ENCODE measurements at places on chromosomes 3 and 15.

- peak; percentile 16 for DNase-seq
These were observed 784.6 kb upstream of the ALCAM start for GRCh38 chr3:104582092-104582491.

DNA sequence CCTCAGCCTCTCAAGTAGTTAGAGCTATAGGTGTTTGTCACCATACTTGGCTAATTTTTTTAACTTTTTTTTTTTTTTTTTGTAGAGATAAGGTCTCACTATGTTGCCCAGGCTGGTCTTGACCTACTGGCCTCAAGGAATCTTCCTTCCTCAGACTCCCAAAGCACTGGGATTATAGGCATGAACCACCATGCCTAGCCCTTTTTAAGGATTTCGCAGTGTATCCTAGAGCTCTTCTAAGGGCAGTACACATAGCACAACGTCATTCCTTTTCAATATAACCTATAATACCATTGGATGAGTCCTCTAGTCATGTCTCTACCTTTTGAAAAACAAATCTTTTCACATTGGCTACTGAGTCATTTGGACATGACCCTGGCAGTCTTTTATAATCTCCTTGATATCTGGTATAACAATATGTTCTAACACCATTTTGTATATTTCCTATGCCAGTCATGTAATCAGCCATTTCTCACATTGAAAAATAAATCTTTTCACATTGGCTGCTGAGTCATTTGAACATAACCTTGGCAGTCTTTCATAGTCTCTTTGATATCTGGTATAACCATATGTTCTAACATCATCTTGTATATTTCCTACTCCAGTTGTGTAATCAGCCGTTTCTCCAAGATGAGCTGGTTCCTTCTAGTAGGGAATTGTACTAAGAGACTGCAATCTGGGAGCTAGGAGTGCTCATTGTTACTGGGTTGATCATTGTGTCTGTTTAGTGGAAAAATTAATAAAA, 944.7 kb downstream of the MCTP2 start:
- no peak for DNase-seq

DNA sequence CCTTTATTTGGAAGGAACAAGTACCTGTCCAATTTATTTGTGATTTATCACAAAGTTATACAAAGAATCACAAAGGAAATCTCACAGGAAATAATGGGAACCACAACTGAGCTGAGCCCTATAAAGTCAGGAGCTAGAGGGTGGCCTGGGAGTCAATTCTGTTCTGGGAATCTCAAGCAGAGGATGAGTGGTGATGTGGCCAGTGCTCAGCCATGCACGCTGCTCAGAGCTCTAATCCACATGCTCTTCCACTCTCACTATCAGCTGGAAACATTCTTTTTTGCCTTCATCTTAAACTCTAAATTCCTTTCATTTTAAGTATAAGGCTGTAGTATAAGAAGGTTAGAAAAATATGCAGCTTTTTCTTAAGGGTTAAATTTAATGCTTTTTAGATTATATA, 36.6 kb downstream of the UACA start:
- DNase-seq, result no peak

- peak; percentile 90 for DNase-seq
These were observed 75.0 kb downstream of the STARD9 start for GRCh38 chr15:42650208-42651066.

DNA sequence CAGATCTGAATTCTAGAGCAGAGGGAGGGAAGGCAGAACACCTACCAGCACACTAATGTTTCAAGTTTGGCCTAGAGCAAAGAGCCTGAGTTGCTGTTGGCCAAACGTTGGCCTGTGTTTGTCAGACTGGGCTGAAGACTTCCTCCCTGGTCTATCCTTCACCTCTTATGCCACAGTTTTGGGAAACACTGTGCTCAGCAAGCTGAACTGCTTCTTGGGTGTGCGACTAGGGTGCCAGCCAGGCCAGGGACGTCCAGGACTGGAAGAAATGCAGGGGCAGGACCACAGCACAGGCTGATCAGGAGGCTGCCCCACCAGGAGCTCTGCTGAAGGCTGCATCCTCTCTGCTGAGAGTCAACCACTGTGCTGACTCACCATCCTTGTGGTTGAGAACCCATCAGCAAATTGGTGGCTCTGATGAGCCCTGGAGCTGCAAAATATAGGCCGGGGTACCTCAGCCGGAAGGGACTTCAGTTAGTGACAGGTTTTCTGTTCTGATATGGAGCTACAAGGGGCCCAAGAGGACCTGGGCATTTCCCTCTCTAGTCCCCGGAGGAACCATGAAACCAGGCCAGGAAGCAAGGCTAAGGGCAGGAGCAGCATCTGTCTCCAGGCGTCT, 131.6 kb upstream of the RASGRP1 start:
- peak; percentile 88 for DNase-seq

GRCh38 chr3:62355703-62356102, 17.6 kb downstream of the FEZF2 start:
- DNase-seq, result no peak

- peak; percentile 85 for DNase-seq
These were observed 16.4 kb downstream of the CHST13 start for GRCh38 chr3:126540342-126540849.

- no peak for DNase-seq
These were observed 135.6 kb downstream of the KCNMB2 start for GRCh38 chr3:178671791-178672190.

DNA sequence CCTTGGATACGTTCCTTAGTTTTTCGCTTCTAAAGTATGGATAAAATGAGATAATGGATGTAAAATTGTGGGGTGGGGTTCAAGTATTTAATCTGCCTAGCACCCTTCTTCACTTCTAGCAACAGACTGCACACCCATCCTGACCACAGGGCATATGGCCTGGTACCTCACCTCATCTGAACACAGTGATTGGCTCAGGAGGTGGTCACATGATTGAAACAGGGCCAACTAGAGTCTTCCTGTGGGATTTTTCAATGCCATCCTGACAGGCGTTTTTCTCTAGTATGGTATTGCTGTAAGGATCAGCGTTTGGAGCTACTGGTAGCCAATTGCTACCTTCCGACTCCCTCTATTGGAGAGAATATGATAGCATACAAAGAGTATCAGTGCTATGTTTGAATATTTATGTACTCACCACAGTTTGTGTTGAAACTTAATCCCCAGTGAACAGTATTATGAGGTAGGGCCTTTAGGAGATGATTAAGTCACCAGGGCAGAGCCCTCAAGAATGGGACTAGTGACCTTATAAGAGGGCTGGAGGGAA, 172.2 kb downstream of the PPM1L start:
- DNase-seq, result peak; percentile 6

DNA sequence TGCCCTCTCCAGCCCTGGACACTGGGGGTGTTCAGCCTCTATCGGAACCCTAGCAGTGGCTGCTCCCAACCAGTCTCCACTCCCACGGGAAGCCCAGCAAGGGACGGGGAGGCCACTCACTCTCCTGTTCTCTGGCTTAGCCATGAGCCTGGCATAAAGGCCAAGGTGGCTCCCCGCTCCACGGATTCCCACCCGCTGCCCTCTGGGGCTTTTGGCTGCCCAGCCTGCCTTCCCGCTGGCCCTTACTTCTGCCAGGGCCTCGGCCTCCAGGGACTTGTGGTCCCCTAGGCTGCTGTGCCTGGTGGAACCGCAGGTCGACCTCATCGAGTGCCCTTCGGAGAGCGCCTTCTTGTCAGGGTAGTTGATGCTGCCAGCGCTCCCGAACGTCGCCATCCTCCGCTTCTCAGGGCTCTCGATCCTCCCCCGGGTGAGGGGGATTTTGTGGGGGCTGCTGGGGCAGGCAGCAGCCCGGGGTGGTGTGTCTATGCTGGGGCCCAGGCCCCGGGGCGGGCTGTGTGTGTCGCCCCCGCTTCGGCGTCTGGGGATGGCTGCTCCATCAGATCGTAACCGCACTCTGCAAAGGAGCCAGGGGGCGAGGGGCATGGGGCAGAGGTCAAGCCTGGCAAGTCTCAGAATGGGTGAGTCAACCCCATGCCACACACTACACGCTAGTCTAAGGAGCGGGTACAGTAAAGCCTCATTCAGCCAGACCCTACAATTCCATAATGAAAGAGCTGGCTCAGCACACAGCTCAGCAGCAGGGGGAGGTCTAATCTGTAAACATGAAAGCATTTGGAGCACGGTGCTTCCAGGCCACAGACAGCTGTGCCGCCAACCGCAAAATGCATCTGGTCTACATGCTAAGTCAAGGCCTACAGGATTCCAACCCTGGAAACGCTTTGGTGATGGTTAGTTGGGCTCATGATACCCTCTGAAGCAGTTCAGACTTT, 27.3 kb upstream of the RAD18 start:
- no peak for DNase-seq

GRCh38 chr3:37402351-37402750, 228.0 kb upstream of the LRRFIP2 start:
- no peak for DNase-seq

DNA sequence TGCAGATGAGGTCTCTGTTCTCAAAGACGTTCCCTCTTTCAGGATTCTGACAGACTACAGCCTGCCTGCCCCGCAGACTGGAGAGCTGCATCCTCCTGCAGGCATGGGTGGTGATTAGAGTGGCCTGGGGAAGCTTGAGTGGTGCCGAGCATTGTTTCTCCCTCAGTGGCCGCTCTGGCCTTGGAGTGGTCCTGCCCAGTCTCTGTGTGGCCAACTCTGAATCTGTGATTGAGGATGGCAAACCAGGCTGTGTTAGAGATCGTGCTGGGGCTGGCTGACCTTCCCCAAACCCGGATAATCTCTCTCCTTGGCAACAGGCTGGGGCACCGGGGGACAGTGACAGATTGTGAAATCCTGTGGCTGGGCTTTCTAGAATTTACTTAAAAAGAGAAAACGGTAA, 11.0 kb upstream of the ADCY5 start:
- no peak for DNase-seq

GRCh38 chr3:162892921-162893793, 1396.5 kb downstream of the OTOL1 start:
- no peak for DNase-seq

- peak; percentile 37 for DNase-seq
These were observed 58.9 kb upstream of the MUC13 start for GRCh38 chr3:124993466-124993865.

- no peak for DNase-seq
These were observed 40.2 kb downstream of the SUCLG2 start for GRCh38 chr3:67614195-67614594.

DNA sequence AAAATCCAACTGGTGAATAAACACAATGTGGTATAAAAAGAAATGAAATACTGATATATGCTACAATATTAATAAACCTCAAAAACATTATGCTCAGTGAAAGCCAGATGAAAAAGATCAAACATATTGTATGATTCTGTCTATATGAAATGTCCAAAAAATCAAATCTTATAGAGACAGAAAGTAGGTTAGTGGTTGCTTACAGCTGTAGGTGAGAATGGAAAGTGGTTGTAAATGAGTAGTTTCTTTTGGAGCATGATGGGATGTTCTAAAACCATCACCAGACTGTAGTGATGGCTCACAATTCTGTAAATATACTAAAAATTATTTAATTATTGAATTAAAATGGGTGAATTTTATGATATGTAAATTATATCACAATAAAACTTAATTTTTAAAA, 58.4 kb downstream of the SENP7 start:
- no peak for DNase-seq

GRCh38 chr3:33749546-33750210, 31.6 kb upstream of the CLASP2 start:
- DNase-seq, result peak; percentile 33

DNA sequence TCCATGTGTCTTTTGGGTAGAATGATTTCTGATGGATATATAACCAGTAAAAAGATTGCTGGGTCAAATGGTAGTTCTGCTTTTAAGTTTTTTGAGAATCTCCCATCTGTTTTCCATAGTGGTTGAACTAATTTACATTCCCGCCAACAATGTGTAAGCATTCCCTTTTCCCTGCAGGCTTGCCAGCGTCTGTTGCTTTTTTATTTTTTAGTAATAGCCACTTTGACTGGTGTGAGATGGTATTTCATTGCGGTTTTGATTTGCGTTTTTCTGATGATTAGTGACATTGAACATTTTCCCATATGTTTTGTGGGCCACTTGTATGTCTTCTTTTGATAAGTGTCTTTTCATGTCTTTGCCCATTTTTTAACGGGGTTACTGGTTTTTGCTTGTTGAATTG, 36.3 kb upstream of the MB21D2 start:
- DNase-seq, result no peak

DNA sequence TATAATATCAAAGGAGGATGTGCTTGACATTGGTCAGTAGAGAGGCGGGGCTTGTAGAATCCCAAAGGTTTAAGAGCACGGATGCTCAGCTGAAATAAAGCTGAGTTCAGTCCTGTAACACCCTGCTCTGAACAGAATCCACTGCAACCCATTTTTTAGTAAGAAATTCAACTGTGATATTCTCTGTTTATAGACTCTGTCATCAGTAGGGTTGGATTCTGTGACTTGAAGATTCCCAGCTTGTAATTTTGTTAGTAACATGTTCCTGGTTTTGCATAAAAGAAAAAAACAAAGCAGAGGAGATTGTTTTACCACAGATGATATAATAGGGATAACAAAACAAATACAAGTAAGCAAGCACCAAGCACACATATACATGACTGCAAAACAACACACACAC, 324.6 kb upstream of the NR2F2 start:
- DNase-seq, result no peak

DNA sequence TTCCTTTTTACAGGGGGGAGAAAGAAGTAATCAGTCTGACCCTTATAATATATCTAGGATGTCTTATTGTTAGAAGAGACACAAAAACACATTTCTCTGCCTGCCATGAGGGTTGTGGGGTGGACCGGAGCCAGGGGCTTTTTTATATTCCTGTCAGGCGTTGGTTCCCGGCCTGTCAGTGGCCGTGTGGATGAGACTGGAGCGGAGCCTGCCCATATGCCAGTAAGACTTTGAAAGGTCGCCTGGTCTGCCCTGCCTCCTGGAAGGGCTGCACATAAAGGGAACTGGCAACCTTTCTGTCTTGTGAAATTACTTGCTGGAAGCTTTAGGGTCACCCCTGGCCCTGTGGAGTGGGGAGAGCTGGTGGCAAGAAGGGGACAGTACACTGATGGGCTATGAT, 34.7 kb downstream of the MAP3K13 start:
- no peak for DNase-seq

DNA sequence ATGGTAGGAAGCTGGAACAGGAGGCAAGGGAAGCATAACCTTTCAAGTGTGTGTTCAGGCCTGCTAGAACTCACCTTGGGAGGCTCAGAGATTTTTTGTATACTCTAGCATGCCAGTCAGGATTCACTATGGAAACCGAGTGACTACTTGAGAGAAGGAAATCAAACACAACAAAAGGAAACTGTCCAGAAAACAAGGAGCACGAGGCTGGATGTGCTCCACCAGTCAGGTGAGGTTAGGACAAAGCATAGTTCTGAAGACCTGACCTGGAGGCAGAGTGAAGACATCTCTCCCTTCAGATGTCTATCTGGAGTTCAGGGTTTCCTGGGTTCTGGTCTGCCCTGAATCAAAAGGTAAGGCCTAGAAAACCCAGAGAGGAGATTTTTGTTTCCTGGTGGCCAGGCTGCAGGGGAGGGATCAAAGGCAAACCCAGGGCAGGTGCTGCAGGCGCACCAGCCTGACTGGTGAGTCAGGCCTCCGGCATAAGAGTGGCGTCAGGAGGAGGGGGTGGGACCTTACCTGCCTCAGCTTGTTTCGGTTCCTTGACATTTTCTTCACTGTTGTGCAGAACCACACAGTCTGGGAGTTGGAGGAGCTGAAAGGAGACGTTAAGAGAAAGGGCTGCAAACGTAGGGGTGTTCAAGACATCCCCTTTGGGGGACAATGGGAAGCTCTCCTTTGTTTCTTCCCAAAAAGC, 52.2 kb upstream of the OSBPL11 start:
- DNase-seq, result no peak

All from KBM-7 (cell line).